Hypothalamus (tissue), 51 donors: ENCODE measurements at places on chromosomes 6 and 20.

DNA sequence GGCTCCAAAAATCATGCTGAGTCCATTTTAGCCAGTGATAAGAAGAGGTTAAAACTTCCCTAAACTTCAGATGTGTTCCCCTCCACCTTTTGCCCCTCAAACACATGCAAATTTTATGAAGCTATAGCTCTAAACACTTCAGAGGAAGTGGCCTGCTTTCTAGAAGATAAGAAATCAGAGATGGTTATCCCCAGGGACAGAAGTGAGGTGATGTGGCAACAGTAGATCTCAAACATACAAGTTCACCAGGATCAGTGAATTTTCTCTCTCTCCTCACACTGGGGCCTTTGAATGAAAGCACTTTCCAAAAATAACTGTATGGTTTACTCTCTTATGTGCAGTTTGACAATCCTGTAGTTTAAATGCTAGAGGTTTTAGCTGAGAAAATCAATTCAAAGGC lies 332.0 kb downstream of the BTBD9 start:
- DNase-seq: no peak

DNA sequence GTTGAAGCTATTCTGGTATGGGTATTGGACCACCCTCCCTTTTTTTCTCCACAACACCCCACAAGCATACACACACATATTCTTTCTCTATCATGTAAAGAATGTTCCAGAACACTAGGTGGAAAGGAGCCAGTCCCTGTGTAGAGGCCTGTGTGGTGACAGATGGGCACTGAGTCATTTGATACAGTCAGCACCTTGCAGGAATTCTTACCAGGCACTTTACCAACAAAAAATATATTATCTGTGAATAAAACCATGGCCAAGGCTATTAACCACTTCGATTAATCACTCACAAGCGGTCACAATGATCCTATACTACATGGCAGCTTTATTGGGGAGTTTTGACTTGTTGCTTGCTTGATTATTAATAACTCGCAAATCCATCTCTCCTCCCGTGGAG lies 149.5 kb downstream of the BFSP1 start:
- no peak for DNase-seq

- no peak for DNase-seq
Observed at GRCh38 chr6:3372912-3373554, 83.8 kb downstream of the SLC22A23 start.

GRCh38 chr20:3128275-3128984 lies 31.2 kb downstream of the FASTKD5 start:
- DNase-seq: no peak

DNA sequence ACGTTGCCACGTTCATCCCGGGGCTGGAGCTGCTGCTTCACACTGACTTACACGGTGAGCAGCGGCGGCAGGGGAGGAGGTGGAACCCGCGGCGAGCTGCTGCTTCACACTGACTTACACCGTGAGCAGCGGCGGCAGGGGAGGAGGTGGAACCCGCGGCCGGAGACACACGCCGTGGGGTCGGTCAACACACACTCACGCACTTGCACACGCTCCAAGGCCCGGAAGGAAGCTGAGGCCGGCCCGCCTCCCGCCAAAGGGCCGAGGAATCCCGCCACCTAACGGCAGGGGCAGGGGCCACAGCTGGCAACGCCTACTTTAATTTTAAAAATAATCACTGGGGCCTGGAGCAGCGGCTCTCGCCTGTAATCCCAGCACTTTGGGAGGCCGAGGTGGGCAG lies 94.4 kb upstream of the FOXC1 start:
- no peak for DNase-seq

GRCh38 chr6:91480402-91480801 lies 893.5 kb upstream of the MAP3K7 start:
- no peak for DNase-seq

DNA sequence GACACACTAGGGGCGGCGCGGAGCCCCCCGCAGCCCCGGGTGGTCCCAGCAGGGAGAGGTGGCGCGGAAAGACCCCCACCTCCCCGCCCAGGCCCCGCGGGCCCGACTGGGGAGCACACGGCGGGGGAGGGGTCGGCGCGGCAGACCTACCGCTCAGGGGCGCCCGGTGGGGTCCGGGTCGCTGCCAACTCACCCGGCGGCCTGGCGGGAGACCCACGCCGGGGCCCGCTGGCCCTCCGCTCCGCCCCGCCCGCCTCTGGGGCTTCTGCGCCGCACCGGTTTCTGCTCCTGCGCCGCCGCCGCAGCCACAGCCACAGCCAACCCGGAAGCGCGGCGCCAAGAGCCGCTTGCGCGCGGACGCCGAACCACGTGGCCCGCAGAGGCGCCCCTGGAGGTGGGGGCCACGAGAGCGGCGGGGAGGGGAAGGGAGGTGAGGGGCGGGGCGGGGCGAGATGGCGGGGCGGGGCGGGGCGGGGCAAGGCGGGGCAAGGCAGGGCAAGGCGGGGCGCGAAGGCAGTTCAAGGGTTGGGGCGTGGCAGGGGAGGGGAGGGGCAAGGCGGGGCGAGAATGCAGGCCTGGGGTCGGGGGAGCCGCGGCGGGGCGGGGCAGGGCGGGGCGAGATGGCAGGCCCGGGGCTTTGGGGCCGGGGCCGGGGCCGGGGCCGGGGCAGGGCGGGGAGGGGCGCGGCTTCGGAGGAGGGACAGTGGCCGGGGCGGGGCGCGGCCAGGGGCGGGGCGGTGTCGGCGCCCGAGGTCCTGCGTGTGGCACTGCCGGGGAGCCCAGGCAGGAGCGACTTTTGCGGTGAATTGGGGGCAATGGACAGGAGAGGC lies at the start of gene ZBTB24:
Gene ZBTB24 (minus strand): TSS at position 315 of the 830 bp plus-strand sequence. CDS start 1,193 bp downstream, outside the sequence.
- peak; percentile 74 for DNase-seq

DNA sequence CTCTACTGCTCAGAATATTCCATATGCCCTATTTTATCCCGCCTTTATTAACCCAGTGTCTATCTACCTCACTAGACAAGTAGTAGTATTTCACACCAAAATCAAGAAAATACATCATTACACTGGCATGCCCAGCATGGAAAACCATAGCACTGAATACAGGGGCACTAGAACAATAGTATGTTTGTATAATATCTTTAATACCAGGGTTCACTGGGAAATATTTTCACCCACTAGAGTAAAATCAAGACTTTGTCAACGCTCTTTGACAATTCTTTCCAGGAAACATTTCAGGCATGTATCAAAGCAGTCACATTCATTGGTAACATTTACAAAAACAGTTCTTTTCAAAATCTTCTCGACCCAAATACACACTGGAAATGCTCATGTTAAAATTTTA lies 119.3 kb upstream of the BEND6 start:
- DNase-seq: no peak

DNA sequence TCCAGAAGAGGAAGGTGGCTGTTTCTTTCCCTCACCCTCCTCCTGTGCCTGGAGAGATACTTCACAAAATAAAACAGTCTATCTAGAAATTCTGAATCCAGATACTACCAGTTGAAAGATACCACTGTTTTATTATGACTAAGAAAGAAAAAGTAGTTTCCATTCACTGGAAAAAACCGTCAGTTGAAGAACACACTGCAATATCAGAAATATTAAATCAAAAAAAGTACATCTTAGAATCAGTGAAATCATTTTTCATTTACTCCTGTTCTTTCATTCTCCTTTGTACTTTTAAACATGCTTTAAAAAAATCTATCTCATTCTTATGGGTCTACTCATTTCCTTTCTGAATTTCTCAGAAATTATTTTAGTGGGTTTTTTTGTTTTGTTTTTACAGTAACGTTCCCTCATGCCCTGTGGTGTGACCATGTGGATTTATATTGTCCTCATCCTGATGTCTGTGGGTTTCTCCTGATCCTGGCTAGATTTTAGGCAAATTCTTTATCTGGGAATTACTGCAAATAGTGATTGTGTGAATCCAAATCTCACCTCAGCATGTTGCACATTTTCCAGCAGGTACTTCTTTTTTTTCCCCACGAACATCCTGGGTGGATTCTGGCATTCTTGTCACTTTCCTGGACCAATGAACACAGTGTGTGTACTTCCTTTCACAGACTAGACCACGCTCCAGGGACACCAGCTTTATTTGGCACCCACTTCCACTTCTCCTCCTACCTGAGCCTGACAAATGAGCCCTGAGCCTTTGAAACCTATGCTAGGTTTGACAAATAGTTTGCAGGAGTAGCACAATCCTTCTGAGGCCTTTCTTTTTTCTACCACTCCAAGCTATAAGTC lies 114.0 kb upstream of the LAMP5 start:
- no peak for DNase-seq

GRCh38 chr6:166932116-166932515 lies 24.2 kb downstream of the RNASET2 start:
- no peak for DNase-seq

- no peak for DNase-seq
Observed at GRCh38 chr6:148743476-148743875, 3.4 kb upstream of the UST start.

DNA sequence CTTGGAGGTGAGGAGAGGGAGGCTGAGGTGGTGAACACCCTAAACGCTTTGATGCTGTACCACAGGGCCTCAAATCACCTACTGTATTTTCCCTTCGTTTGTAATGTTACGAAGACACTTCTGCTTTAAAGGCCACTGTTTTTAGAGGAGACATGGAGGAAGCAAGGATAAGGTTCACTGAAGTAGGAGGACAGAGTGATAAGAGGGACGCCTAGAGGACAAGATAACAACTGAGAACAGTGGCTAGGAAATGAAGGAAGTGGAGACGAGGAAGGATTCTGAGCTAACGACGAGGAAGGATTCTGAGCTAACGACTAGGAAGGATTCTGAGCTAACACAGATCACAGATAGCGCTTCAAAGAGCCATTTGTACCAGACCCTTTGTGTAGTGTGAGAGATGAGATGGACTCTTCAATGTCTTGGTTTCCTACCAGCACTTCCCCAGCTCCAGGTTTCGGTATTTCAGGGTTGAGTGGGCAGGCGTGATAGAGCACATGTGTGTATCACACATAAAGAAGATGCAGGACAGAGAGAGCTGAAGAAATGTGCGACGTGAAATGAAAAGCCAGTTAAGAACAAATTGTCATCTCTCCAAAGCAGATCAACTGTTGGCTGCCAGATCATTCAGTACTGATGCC lies 7.5 kb downstream of the SF3B5 start:
- no peak for DNase-seq
